Kidney (tissue), 22 donors: ENCODE measurements at places on chromosomes 6 and 20. TPM values are rescaled to one million over a fixed set of nuclear protein-coding genes. Genes with fewer than 3 reads are reported as not detected.

CPXM1 gene
- total RNA-seq: 5.2 TPM

DNA sequence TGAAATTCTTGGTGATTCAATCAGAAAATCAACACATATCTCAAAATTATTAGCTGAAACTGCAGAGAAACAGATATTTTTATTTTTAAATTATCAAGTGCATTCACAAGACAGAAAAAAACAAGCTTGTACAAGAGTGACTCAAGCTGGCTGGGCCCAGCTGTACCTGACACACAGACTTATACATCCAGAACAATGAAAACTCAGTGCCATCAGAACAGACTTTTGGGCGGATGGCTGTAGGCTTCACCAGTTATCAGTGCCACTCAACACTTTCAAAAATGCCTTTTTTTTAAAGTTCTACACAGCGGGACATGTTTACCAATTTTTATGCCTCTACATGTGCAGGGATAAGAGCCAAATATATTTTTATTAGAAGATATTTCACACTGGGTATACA lies 102.8 kb downstream of the MYB start:
- H3K27ac ChIP-seq: no peak overlapping the region
- no peak for DNase-seq
- H3K36me3 ChIP-seq: no peaks in the 10 kb centered on the region

OTOR gene
- total RNA-seq: not detected

DNA sequence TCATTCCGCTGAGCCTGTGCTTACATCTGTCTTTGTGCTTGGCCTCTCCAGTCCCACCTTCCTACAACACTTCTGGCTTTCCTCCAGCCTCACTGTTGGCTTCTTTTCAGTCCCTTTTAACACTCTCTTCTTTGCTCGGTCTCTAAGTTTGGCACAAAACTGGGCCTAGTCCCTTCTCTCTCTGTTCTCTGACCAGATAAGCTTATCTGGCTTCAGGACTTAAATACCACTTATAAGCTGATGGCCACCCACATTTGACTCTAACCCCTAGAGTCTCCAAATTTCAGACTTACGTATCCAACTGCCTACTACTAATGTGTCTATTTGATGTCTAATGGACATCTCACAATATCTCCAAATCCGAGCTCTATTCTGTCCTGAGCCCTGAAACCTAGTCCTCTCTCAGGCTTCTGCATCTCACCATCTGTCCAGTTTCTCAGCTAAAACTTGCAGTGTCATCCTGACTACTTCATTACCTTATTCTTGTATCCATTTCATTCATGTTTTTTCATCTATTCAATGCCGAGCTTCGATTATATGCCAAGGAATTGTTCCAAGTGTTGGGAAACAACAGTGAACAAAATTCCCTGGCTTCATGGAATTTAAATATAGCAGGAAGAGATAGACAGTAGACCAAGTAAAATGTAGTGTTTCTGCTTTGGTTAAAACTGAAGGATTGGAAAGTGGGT lies 40.1 kb downstream of the TBPL1 start:
- H3K4me1 ChIP-seq: no peaks in the 10 kb centered on the region
- H3K27ac ChIP-seq: no peak overlapping the region
- H3K36me3 ChIP-seq: peaks cover 5% of the 10 kb centered on the region

EYA2 gene
- 2.6 TPM for total RNA-seq

DNA sequence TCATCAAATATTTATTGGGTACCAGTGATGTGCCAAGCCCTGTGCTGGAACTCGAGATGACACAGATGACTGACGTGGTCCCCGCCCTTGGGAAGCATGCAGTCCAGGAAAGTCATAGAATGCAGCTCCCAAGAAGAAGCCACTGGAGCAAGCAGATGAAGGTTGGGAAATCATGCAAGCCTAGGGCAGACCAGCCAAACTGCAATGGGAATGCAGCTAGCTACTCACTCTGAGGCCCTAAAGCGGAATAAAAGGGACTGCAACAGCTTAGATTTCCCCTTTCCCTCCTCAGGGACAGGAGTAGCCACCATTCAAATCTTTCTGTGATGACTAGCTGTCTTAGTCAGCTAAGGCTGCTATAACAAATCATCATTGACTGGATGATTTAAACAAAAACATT lies 152.2 kb downstream of the MAFB start:
- DNase-seq: no peak
- no peaks in the 10 kb centered on the region for H3K27me3 ChIP-seq
- no peak overlapping the region for H3K27ac ChIP-seq

GRCh38 chr6:105372849-105373182 lies 30.1 kb downstream of the PREP start:
- peaks cover 14% of the 10 kb centered on the region for H3K36me3 ChIP-seq
- no peak overlapping the region for H3K27ac ChIP-seq

- DNase-seq: no peak
- no peak overlapping the region for H3K4me3 ChIP-seq
- peaks cover 10% of the 10 kb centered on the region for H3K4me1 ChIP-seq
Observed at GRCh38 chr6:149859938-149860337, 4.2 kb downstream of the LRP11 start.

GRCh38 chr6:50850223-50851048 lies 31.8 kb downstream of the TFAP2B start:
- no peak overlapping the region for H3K4me3 ChIP-seq
- peaks cover 76% of the 10 kb centered on the region for H3K27me3 ChIP-seq
- H3K27ac ChIP-seq: peak overlapping the region; percentile 51
- no peaks in the 10 kb centered on the region for H3K4me1 ChIP-seq

- no peak overlapping the region for H3K4me3 ChIP-seq
- no peak overlapping the region for H3K27ac ChIP-seq
- no peaks in the 10 kb centered on the region for H3K36me3 ChIP-seq
- H3K27me3 ChIP-seq: no peaks in the 10 kb centered on the region
Observed at GRCh38 chr6:15887491-15888461, 224.9 kb upstream of the DTNBP1 start.

GRCh38 chr6:13624871-13625288 lies 9.7 kb downstream of the NOL7 start:
- no peaks in the 10 kb centered on the region for H3K4me1 ChIP-seq
- no peak overlapping the region for H3K4me3 ChIP-seq
- H3K36me3 ChIP-seq: peaks cover 6% of the 10 kb centered on the region
- DNase-seq: no peak
- no peaks in the 10 kb centered on the region for H3K27me3 ChIP-seq

DNA sequence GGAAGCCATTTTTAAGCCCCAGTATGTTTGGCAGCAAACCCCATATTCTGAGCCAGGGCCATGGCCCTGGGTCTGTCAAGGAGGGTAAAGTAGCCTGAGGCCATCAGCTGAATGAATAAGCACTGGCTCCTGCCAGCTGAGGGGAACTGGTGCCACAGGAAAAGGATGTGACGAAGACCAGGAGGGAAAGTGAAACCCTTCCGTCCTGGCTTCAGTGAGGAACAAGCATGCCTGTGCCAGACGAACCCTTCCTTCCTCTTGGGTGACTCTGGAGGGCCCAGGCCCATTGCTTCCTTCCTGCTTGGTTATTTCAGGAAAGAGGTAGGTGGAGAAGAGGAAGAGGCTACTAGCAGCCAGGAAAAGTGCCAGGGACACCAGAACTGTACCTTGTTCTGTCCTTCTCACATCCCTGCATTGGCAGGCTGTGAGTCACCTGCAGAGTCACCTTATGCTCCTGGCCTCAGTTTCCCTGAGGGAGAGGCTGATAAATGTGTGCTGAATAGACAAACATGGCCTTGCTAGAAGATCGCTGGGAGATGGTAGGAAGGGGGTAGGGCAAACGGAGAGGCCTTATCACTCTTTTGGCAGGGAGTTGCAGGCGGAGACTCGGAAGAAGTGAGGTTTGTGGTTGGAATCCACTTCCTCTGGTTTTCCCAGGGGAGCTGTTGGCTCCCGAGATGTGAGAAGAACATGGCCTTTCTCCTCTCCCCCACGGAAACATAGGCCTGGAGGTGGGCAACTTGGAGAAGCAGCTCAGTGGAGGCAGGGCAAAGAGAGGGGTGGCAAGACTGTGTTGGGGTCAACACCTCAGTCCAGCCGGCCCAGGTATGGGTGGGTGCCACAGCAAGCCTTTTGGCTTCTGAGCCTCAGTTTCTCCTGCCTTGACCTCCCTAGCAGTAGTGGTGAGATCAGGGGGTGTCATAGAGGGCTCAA lies 37.4 kb downstream of the COX4I2 start:
- no peaks in the 10 kb centered on the region for H3K27me3 ChIP-seq
- H3K4me1 ChIP-seq: peaks cover 85% of the 10 kb centered on the region
- H3K27ac ChIP-seq: peak overlapping the region; percentile 86
- H3K36me3 ChIP-seq: no peaks in the 10 kb centered on the region

GRCh38 chr6:14100138-14100537 lies 17.4 kb upstream of the CD83 start:
- H3K4me3 ChIP-seq: no peak overlapping the region
- no peaks in the 10 kb centered on the region for H3K27me3 ChIP-seq
- no peak overlapping the region for H3K27ac ChIP-seq
- no peaks in the 10 kb centered on the region for H3K4me1 ChIP-seq
- H3K36me3 ChIP-seq: no peaks in the 10 kb centered on the region
- no peak for DNase-seq

SLC22A2 gene
- total RNA-seq: 27.9 TPM

DLK2 gene
- 0.50 TPM for total RNA-seq

DNA sequence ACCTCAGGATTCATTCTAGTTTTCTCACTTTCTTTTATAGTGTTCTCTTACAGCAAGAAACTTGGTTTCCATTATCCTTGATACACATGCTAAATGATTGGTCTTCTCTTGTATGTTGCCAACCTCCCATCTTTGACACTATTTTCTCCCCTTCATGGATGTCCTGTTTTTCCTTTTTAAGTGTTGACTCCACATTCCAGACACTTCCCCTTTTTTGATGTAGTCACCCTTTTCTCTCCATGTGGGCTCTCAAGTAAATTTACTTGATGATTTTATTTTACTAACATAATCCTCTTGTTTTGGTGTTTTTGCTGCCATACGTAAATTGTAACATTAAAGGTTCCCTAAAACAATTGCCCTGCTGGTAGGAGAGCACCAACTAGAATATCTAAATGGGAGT lies 148.1 kb downstream of the ZFAND3 start:
- peaks cover 3% of the 10 kb centered on the region for H3K4me1 ChIP-seq
- H3K4me3 ChIP-seq: no peak overlapping the region
- no peaks in the 10 kb centered on the region for H3K27me3 ChIP-seq
- H3K36me3 ChIP-seq: no peaks in the 10 kb centered on the region
- DNase-seq: no peak
- no peak overlapping the region for H3K27ac ChIP-seq

GGTLC1 gene
- total RNA-seq: not detected

DNA sequence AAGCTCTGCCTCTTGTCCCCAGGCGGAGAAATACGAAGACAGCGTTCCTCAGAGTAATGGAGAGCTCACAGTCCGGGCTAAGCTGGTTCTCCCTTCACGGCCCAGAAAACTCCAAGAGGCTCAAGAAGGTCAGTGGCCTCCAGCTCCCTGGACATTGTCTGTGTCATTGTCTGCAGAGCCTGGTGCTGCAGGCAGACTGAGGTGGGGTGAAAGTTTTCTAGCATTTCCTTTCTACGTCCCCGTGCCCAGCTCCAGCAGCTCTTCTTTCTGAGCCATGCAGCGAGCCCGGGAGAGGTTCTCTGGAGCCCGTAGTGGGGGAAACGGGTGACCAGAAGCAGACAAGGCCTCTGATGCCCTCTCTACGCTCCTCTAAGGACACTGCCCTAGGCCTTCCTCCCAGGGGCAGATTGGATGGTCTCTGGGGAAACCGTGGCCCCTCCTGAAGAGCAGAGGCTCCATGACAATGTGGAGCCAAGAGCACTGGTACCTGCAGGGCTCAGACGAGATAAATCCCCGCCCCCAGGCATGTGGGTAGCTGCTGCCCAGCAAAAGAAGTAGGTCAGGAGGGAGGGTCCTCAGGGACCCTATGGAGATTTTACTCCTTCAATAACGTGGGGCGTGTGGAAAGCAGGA lies 58.4 kb downstream of the EZR start:
- no peak overlapping the region for H3K4me3 ChIP-seq
- no peak for DNase-seq
- H3K4me1 ChIP-seq: no peaks in the 10 kb centered on the region

COX4I2 gene
- 1.3 TPM for total RNA-seq

FAM162B gene
- total RNA-seq: 4.3 TPM

DNA sequence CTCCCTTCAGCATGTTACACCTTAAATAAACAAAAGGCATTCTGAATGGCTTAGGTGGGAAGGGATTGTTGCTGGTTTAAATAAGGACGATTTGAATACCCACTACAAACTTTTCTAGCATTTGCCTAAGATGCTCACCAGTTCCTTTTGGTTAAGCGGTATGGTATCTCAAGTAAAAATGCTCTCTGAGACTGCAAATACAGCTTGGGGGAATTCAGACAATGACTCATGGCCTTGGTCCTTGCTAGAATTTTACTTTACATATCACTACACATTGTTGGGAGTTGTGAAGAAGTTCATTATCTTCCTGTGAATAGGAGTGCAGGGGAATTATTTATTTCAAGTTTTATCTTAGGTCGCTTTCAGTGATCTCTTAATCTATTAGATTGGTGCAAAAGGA lies 670.7 kb downstream of the UTRN start:
- no peak for DNase-seq
- H3K27me3 ChIP-seq: no peaks in the 10 kb centered on the region
- no peaks in the 10 kb centered on the region for H3K4me1 ChIP-seq
- H3K36me3 ChIP-seq: no peaks in the 10 kb centered on the region

MEP1A gene
- total RNA-seq: 0.09 TPM

DNA sequence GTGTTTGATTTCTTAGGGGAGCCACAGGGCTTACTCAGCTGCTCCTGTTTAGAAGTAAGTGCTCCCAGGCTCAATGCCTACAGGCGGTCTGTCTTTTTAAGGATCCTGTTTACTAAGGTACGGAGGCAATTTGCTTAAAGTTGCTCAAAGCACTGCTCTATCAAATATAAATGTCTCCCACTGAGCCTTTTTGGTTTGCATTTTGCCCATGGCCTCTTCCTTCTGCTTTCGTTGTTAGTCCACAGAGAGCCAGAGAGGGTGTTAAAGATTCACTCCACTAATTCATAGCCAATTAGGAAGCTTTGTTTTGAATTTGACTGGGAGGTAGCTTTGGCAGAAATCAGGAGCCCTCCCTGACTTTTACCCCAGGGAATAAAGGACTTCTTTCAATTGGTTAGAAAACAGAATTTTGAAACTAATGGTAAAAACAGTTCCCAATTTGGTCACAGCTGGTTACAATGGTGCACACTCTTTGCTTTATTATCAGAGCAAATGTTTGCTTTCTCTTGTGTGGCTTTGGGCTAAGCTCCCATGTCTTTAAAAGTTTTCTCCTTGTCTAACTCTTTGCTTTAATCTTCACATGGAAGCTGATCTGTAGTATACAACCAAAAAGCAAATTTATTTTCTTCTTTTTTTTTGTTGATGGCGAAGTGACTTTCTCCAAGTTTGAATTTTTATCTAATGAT lies 126.2 kb downstream of the IMPG1 start:
- no peak overlapping the region for H3K4me3 ChIP-seq
- no peak for DNase-seq
- no peaks in the 10 kb centered on the region for H3K27me3 ChIP-seq
- no peaks in the 10 kb centered on the region for H3K4me1 ChIP-seq
- H3K27ac ChIP-seq: no peak overlapping the region
